Psoas muscle (tissue), 8 donors: ENCODE measurements at places on chromosomes 3 and 15. TPM values are rescaled to one million over a fixed set of nuclear protein-coding genes. Genes with fewer than 3 reads are reported as not detected.

GRCh38 chr3:43584043-43584826 lies 37.6 kb downstream of the ANO10 start:
- DNase-seq = no peak

DNA sequence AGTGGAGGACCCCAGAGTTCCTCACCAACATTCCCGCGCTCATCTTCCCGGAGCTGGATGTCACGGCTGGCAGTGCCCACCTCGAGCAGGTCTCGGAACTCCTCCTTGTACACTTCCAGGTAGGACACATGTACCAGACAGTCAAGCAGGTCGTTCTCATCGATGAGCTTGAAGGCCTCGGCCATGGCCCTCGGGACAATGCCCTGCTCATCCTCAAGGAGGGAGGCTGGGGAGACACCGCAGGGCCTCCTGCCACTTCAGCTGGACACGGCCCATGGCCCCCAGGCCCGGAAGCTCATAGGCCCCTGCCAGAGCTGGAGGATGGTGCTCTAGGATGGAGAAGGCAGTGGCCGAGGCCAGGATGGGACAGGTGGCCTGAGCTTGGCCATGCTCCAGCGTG lies 5.6 kb downstream of the KIF7 start:
- DNase-seq = no peak

DNA sequence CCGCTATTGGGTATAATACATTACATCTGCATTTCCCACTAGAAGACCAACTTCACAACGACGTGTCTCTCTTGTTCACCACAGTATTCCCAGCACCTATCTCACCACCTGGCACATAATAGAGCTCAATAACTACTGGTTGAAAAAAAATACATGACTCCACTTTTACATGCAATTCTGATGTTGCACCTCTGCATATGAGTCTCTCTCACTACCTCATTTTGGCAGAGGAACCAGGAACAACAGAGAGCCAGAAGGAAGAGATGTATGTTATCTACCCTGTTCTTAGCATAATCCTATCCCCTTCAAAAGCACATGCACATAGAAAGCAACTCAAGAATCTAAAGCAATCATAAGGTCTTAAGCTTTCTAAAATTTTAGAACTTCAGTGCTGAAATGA lies 61.6 kb downstream of the SHQ1 start:
- no peak for DNase-seq

- DNase-seq = no peak
Measured at GRCh38 chr3:149018247-149018646, 26.9 kb downstream of the GYG1 start.

DNA sequence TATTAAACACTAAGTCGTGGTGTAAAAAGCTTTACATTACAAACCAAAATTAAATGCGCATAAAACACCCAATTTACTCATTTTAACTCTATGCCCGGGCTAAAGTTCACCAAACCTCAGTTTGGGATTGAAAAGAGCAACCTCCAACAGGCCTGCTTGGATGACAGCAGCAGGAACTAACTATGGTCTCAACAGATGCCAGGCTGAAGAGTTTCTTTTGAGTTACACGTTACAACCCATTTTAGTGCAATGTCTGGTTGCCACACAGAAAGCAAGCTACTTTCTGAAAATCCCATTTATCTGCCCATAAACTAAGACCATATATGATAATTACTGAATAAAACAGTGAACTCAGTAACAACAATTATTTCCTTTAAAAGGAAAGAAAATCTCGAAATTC lies 2.2 kb downstream of the SATB1 start:
- no peak for DNase-seq

DNA sequence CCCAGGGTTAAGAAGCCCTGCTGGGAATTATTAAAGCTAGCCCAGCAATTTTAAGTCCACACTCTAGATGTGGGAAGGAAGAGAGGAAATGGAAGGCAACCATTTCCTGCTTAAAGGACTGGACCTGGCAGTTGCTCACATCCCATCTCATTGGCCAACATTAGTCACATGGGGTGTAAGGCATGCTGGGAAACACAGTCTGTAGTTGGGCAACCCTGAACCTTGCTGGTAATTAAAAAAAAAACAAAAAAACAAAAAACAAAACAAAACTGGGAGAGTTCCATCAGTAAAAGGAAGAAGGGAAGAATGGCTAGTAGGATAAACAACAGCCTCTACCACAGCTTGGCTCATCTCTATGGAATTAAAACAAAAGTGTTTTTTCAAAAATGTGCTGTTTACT lies 136.0 kb downstream of the VGLL4 start:
- DNase-seq = no peak

- no peak for DNase-seq
Measured at GRCh38 chr3:147189016-147189415, 217.3 kb downstream of the ZIC4 start.

- no peak for DNase-seq
Measured at GRCh38 chr3:105571005-105571404, 204.3 kb downstream of the ALCAM start.

CCR3 gene
- 0.48 TPM for total RNA-seq

BCL2A1 gene
- 1.2 TPM for total RNA-seq

LINGO1 gene
- total RNA-seq = 0.53 TPM

ABHD17C gene
- 2.6 TPM for total RNA-seq

P3H2 gene
- 1.2 TPM for total RNA-seq
